ENCODE measurements at places on chromosomes 3 and 15.
A peak's percentile ranks its signal among the peaks of the same experiment; 100 is the strongest.

DNA sequence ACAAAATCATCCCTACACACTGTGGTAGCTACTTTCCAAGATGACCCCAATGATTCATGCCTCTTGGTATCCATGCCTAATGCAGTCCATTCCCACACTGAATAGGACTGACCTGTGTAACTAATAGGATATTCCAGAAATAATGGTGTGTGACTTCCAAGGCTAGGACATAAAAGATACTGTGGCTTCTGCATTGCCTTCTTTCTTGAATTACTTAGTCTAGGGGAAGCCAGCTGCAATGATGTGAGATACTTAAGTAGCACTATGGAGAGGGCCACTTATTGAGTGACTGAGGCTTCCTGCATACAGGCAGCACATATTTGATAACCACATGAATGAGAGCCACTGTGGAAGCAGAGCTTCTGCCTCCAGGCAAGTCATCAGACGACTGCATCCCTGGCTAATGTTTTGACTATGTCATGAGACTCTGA lies 50.1 kb downstream of the NR1I2 start:
- DNase-seq, result no peak

DNA sequence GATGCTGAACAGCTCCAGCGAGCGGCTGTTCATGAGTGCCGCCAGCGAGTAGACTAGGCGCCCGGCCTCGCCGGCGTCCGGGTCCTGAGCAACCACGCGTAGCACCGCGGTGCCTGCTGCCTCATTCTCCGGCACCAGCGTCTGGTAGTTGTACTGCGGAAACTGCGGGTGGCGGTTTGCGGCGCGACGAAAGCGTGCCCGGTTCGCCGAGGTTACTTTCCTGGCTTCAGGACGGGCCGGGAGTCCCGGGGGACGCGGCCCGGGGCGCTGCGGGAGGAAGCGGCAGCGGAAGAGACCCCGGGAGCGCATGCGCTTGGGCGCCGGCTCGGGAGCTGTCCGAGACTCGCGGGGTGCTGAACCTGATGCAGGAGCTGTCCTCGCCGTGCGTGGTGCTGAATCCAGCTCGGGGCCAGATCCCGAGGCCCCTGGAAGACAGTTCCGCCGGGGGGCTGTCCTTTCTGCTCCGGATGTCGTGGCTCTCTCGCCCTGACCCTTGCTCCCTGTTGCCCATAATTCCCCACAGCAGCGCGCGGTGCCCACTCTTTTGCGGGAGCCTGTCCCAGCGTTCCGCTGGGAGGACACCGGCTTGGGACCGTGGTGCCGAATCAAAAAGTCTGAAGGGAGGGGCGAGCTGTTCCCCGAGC lies 1.1 kb downstream of the CELSR3 start:
- DNase-seq, result no peak

DNA sequence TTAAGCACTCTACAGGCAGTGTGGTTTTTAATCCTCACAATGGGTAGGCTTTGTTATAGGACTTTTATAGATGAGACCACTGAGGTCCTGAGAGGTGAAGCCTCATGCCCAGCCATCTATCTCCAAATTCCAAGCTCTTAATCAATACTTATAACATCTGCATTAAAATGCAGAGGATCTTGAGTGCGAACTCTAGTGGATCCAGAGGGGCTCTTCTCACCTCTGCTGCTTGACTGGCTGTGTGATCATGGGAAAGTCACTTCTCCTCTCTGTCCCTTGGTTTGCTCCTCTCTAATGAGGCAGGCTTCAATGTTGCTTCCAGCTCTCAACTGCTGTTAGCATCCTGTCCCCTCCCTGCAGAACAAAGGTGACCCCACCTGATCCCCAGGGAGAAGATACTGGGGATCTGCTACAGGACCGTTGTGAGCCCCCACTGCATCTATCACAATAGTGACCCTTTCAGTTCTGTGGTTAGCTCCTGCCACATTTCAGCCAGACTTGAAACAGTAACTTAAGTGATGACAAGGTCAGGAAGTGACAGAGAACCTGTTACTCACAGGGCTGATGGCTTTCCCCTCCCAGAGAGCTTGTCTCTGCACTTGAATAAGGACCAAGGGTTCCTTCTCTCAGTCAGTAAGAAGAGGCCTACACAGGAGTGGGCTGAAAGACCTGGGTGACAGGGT lies 1.3 kb downstream of the SLC27A2 start:
- no peak for DNase-seq

- DNase-seq, result no peak
Observed at GRCh38 chr15:58154769-58155168, 16.6 kb downstream of the AQP9 start.

- no peak for DNase-seq
Observed at GRCh38 chr15:90588427-90588826, 58.7 kb downstream of the CRTC3 start.

GRCh38 chr3:124318014-124318413 lies 326.1 kb upstream of the ROPN1 start:
- DNase-seq, result no peak

- DNase-seq, result no peak
Observed at GRCh38 chr3:45167011-45167911, 21.1 kb upstream of the CDCP1 start.

GRCh38 chr3:138450181-138450580 lies 15.8 kb downstream of the ESYT3 start:
- DNase-seq, result no peak

DNA sequence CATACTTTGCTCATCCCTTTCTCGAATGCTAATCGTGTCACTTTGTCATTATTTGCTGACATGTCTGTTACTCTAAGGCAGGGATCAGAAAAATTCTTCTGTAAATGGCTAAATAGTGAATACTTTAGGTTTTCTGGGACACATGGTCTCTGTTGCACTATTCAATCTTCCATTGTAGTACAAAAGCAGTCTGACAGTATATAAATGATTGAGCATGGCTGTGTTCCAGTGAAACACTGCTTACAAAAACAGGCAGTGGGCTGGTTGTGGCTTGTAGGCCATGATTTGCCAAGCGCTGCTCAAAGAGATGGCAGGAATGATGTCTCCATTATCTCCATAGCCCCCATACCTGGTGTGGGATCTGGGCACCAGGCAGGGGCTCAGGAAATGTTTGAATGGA lies 45.6 kb downstream of the TMEM266 start:
- no peak for DNase-seq

DNA sequence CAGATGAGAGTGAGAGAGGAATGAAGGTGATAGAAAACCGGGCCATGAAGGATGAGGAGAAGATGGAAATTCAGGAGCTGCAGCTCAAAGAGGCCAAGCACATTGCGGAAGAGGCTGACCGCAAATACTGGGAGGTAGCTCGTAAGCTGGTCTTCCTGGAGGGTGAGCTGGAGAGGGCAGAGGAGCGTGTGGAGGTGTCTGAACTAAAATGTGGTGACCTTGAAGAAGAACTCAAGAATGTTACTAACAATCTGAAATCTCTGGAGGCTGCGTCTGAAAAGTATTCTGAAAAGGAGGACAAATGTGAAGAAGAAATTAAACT lies 88.9 kb downstream of the EOMES start:
- no peak for DNase-seq

- no peak for DNase-seq
Observed at GRCh38 chr15:76860201-76860600, 44.9 kb downstream of the SCAPER start.

GRCh38 chr3:134001251-134001650 lies 28.5 kb downstream of the SLCO2A1 start:
- no peak for DNase-seq

- DNase-seq, result no peak
Observed at GRCh38 chr15:94875550-94875949, 644.2 kb downstream of the MCTP2 start.

- DNase-seq, result no peak
Observed at GRCh38 chr15:74564182-74564581, 23.2 kb downstream of the ARID3B start.

GRCh38 chr3:150409512-150410310 lies 1.6 kb downstream of the TSC22D2 start:
- peak; percentile 91 for DNase-seq

DNA sequence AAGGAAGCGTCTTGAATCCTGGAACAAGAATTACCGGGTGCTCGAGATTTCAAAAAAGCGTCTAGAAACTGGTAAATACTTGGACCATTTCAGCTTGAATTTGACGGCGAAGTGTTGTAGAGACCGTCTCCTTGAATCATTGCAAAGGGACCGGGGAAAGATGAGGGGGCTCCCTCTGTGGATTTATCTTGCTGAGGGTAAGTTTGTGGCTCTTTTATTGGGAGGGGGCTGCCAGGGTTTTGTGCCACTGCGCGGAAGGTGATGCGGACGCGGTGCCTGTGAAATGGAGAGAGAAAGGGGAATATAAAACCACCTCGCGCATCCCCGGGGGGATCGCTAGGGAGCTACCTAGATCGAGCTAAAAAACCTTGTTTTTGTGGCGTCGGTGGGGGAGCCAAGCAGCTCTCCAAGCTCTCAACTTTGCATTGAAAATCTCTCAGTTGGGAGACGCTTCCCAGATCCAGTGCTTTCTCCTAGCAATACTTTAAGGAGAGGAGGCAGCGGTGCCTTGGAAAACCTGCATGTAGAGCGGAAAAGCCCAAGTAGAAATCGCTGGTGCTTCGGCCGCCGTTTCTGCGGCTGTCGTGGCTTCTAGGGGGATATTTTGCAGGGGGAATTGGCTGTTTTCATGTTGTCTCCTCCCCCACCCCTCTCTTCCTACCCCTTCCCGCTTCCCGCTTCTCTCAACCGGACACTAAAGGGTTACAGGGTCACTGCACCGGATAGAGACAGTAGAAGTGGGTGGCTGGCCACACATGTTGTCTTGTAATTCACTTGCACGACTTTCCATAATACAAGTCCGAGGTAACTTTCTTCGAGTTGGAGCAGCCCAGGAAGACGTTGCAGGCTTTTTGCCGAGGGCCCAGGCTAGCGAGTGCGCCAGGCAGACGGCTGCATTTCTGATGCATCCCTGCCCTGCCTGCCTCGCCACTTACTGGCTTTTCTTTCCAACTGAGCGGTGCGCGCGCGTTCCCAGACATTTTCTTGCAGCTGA lies 187.6 kb downstream of the NLGN1 start:
- no peak for DNase-seq

Measured in NAMALWA (cell line).